ENCODE measurements at places on chromosomes 2 and 18.

GRCh38 chr2:86142436-86143257 lies 36.6 kb downstream of the PTCD3 start:
- DNase-seq: no peak

DNA sequence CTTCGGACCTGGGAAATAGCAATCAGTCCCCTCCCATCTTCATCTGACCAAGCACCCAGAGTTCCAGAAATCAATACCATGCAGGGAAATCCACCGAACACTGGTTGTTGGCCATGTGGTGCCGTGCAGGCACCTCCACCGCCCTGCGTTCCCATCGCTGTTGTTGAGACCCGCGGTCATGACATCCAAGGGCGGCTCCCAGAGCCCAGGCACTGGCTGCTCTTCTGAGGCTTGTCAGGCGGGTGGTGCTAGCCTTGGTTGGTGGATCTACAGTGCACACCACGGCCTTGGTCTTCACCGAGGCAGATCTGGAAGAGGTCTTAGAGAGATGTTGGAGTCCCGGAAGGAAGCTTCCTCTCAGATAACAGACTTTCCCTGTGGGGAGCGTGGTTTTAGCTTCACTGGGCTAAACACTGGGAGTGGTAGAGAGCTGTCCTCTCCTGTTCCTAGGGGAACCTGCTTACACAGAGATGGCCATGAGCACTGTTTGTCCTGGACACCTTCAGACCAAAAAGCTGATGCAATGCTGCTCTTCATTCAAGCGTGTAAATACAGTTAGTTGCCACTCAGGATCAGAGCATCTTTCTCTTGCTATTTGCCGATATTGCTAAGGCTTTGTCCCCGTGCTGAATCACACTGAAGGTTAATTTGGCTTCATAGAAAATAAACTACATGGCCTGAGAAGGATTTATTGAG lies 58.3 kb downstream of the SMIM21 start:
- no peak for DNase-seq

DNA sequence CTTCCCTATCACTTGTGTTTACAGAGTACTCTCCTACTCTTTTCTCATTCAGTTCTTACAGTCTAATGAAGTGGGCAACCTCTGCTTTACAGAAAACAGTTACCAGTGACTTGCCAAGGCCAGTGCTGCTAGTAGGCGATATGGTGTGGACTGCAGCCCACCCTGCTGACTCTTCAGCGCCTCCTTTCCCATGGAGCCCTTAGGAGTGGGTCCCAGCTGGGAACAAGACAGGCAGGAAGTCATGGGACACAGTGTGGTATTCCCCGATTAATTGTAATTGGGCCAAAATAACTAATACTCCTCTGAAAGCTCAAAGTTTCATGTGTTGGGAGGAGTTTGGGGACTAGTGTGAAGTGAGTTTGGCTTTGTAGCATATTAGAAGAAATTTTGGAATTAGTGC lies 120.1 kb upstream of the EML6 start:
- DNase-seq: no peak

DNA sequence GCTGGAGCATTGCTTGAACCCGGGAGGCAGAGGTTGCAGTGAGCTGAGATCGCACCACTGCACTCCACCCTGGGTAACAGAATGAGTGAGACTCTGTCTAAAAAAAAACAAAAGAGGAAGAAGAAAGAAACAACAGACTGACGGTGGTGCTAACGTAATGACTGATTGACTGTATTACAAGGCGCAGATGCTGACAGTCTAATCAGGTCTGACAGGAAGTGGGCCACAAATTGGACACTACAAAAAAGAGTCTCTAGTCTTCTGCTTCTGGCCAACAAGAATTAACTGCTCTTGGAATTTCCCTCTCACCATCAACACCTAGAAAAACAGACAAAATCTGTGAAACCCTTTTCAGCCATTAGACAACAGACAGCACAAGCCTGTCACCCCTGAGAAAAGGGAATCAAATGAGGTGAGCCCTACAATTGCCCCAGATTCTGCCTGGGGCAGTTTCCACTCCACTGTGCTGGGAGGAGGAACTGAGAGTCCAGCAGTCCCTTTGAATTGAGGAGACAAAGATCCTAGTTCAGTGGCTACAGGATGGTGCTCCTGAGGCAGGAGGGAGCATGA lies 43.3 kb downstream of the SNED1 start:
- DNase-seq: no peak

DNA sequence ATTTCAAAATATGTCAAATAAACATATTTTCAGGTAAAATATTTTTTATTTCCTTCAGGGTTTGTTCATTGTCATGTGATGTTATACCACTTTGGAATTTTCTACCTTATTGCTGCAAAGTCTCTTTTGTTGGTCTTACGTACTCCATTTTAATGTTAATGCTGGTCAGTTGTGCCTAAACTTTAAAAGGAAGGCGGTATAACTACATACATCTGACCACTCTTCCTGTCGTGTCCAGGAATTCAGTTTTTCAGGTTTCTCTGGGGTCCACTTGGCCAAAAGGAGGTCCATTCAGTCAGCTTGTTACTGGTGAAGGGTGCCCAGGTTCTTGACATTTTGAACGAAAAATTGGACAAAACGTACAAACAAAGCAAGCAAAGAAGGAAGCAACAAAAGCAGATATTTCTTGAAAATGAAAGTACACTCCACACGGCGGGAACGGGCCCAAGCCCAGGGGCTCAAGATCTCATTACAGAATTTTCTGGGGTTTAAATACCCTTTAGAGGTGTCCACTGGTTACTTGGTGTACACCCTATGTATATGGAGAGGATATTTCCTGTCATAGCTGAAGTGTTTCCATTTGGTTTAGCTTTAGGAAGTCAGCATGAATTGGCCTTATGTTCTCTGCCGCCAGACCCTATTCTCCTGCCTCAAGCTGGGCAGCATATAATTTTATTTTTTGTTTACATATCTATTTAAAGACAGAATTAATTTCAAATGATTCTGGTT lies 471.7 kb upstream of the CDH7 start:
- no peak for DNase-seq

DNA sequence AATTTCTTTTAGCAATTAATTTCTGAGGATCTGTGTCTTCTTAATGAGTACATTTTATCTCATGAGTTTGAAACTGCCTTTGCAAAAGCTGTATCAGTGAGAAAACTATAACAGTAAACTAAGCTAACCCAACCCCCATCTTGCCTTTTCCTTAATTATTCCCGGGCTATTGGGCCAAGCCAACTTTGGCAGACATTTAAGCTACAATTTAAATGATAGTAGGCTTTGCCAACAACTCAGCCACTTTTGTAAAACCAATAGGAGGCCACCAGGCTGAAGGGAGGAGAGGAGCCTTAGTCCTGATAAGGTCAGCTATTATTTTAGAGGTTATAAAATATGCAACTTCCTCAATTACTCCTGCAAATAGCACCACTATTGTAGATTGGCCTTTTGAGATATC lies 218.0 kb upstream of the KCNJ3 start:
- no peak for DNase-seq

- no peak for DNase-seq
These were observed 47.6 kb upstream of the HAAO start for GRCh38 chr2:42839809-42840501.

DNA sequence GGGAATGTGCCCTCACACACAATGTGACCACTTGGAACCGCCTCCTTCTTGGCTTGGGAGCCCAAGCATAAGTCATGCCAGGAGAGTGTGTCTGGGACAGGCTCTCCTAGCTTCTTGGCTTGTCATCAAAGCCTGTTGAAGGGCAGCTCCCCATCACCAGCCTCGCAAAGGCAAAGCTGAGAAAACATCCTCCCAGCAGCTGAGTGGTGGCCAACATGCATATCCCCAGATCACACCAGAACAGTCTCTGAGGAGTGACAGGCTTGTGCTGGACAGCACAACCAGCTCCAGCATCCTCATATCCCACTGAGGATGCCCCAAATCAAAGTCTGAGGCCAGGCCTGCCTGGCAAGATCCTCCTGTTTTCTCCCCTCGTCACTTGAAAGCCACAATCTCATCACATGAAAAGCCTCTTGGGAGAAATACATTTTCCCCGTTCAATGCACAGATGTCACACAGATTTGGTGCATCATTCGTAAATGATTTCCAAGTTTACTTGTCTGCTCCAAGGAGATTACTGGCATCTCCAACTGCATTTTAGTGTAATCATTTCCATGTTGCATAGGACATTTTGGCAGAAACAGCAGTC lies 269.3 kb downstream of the TTC32 start:
- peak; percentile 38 for DNase-seq

DNA sequence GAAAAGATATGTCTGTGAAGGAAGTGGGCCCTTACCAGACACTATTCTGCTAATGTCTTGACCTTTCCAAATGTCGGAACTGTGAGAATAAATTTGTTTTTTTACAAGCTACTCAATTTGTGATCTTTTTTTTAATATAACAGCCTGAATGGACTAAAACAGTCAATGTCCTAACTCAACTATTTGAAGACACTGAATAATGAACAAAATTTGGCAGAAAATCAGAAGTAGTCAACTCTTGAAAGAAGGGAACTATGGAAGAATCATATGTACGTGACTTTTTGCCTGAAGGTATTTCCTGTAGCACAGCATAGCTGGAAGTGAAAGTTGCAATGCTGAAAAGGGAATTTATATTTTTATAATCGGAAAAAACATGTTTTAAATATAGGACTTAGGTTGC lies 351.8 kb upstream of the TFPI start:
- DNase-seq: no peak

GRCh38 chr2:169080250-169081069 lies 11.1 kb downstream of the DHRS9 start:
- DNase-seq: no peak

DNA sequence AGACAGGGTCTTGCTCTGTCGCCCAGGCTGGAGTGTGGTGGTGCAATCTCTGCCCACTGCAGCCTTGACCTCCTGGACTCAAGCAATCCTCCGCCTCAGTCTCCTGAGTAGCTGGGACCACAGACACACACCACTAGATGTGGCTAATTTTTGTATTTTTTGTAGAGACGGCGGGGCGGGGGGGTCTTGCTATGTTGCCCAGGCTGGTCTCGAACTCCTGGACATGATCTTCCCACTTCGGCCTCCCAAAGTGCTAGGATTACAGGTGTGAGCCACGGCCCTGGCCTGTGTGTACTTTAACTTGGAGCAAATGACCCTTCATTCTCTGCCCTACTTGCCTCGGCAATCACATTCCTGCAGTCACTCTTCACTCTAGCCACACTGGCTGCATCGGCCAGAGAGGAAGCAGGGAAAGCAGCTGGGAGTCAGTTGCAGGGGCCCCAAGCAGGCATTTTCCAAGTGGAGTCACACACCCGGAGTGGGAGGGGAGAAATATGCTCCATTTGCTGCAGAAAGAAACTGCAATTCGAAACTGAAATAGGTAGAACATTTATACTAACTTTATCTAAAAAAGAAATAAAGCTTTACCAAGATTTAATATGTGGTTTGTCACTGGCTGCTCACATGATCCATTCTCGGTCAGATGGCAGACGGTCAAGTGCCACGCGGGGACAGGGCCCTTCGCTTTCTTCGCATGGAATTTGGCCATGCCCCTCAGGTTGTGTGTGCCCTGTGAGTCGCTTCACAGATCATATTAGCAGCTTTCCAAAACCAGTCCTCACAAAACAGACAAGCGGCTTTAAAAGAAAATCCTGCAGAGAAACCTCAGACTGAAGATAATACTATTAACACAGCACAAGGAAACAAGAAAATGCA lies 37.1 kb downstream of the FAM161A start:
- no peak for DNase-seq

DNA sequence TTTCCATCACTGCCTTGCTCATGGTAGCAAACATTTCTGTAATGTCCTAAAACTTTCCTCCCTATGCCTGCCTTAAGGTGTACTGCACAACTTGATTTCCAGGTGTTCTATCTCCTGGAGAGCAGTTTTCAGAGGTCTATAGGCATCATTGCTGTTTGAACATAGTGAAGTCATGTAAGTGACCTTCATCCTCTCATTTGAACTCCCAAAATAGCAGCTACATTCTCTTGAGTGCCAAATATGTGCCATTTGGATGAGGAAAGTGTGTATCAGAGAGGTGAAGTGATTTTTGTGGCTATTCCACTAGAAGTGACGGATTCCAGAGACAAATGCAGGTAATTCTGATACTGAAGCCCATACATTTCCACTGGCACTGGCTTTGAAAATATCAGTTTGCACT lies 3.4 kb downstream of the PPP1R1C start:
- no peak for DNase-seq

DNA sequence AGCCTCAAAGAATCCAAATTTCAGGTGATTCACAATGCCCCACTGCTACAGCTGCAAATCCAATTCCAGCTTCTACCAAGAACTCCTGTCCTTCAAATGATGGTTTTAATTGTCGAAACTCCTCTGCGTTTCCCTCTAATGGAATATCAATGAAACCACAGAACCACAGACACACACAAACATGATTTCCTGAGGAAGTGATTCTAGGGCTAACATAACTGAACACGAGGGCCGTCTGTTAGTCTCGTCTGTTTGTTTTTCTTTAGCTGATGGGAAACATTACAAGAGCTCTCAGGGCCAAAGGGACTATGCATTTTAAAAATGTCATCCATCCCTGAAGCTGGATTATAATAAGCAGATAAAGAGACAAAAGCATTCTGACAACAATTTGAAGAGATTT lies 59.4 kb downstream of the RNF152 start:
- DNase-seq: no peak

DNA sequence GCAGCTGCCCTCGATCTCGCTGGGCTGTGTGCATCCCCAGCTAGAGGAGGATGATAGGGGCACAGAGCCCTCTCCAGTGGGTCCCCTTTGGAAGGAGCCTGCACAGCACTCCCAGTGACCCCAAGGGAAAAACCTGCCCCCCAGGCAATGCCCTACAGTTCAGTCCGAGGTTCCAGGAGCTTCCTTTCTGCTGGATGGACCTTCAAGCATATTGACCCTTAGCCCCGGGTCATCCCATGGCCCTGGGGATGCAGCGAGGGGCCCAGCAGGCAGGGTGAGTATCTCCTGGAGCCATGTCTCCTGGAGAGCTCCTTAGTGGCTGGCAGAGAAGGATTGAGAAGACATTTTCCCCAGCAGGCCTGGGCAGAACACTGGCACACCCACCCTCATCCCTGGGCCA lies 45.4 kb upstream of the CTDP1 start:
- DNase-seq: no peak

DNA sequence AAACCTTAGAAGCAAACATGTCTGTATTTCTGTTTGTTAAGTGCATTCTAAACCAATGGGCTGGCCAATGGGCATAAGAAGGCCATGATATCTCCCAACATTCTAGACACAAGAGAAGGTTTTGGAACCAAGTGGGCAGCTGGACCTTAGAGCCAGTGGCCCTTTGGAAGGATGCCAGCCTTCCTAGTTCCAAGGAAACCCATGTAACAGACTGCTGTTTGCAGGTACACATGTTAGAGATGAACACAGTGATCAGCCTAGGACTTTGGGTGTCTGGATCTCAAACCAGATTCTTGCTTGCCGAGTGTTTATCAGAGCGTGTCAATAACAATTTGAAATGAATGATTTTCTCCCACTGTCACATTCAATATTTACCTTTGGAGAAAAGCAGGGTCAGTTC lies 97.5 kb upstream of the COPS8 start:
- DNase-seq: no peak
